Naive thymus-derived CD8-positive, alpha-beta T cell (primary cell): ENCODE measurements at places on chromosomes 11 and 22.

DNA sequence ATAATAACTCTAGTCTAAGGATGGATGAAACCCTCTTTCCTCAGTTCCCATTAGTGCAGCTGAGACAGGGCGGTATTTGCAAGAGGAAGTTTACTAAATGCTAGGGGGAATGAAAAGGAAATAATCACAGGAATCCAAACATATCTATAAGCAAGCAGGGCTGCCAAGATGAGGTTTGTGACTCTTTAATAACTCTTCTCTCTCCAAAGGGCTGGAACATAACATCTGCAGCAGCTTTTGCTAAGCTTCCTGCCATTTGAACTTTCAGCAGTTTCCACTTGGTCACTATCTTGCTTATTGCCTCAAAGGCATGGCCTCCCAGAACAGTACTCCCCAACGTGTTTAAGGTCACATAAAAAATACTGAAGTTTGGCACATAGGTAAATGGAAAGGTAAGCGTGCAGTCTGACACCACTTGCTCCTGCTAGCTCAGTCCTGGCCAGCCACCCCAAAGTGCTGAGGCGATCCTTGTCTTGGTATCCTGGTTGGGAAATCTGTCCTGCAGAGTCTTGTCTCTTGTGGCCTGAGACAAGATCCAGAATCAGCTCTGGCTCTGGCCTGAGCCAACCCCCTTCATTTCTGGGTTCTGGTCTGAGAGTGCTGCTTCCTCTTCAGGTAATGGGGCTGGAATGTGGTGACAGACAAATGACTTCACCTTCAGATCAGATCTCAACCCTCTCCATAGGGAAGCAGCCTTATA is 81.8 kb downstream of the KCNC1 start:
- no peak for DNase-seq

GRCh38 chr11:113760241-113760640 is 13.3 kb downstream of the ZW10 start:
- DNase-seq = no peak

- no peak for DNase-seq
Observed at GRCh38 chr11:18632841-18633240, 1.3 kb downstream of the SPTY2D1 start.

DNA sequence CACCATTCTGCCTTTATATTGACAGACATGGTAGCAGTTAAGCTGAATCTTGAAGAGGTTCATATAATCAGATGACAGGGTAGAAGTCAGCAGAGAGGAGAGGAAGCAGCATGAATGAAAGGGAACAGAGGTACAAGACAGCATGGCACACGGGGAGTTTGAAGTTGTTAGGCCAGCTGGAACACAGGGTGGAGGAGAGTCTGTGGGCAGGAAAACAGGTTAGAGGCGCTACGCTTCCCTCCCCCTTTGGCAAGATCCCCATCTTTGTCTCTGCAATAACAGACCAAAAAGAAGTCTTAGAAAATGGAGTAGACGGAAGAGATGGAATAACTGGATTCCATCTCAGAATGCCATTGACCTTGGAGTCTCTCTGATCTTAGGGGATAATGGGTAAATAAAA is 20.0 kb upstream of the NDUFC2 start:
- DNase-seq = no peak

GRCh38 chr11:73760135-73760678 is 667 bp downstream of the RAB6A start:
- DNase-seq = no peak

DNA sequence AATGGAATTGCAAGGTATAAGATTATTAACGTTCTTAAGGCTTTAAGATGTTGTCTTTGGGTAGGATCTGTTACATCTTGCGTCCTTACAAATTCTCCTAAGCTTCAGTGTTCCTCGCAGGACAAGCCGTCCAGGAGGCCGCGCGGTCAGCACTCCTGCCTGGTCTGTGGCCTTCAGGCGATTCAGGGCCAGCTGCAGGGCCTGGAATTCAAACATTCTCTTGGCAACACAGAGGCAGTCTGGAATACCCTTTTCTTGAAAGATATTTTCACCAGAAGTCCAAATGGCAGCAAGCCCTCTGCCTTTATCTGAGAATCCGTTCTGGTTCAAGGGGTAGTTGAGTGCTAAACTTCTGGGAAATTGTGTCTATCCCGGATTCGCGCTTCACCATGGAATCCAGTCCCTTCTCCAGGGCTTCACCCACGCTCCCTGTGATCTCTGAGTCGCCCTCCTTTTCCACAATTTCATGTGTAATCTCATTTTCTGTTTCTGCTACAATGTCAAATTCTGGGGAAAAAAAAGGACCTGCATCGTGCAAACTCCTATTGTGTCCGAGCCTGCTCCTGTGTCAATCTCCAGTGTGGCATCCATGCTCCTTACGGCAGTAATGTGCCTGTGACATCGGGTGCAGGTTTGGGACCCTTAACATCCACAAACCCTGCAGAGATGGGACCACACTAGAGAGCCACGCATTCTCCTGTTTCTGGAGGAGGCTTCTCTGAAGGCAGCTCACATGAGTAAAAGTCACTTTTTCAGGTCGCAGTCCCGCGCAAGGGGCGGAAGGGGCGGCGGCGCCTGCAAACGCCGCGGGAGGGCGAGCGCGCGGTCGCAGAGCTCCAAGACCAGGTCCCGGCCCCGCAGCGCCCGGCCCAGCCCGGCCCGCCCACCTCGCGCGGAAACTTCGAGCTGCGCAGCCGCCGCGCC is 25.4 kb upstream of the SORL1 start:
- no peak for DNase-seq

- DNase-seq = no peak
Observed at GRCh38 chr22:35891442-35891841, 137.2 kb downstream of the RBFOX2 start.
